ENCODE measurements at places on chromosomes 4 and X.
A peak's percentile ranks its signal among the peaks of the same experiment; 100 is the strongest.

GRCh38 chr4:13535708-13536361, 8.5 kb downstream of the NKX3-2 start:
- no peak for DNase-seq

- no peak for DNase-seq
Measured at GRCh38 chr4:41102414-41103092, 111.8 kb downstream of the APBB2 start.

GRCh38 chr4:99947608-99948007, 1.2 kb upstream of the DNAJB14 start:
- no peak for DNase-seq

GRCh38 chr4:73415807-73416238, 11.7 kb downstream of the ALB start:
- no peak for DNase-seq

GRCh38 chr4:75306506-75306905, 207.7 kb downstream of the RCHY1 start:
- no peak for DNase-seq

GRCh38 chrX:45801554-45801953, 600.9 kb upstream of the DIPK2B start:
- DNase-seq = no peak

DNA sequence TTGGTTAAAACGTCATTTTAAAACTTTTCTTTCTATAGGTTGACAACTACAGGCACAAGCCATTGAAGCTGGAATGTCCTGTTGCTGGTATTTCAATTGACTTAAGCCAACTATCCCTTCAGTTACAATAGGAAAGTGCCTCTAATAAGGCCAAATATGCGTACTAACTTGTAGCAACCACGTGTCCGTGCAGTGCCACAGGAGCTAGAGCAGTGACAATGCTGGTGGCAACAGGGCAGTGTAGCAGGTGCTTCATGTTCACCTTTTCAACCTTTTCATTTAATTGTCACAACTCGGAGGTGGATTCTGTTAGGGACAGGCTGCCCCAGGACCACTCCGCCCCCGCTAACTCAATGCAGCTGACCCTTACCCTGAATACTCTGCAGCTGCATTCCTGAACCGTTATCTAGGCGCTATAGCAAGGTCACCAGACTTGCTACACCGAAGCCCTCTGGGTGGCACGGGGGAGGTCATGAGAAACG, 37.7 kb downstream of the ERVMER34-1 start:
- no peak for DNase-seq

- peak; percentile 74 for DNase-seq
Measured at GRCh38 chr4:85778632-85779131, 303.7 kb downstream of the ARHGAP24 start.

DNA sequence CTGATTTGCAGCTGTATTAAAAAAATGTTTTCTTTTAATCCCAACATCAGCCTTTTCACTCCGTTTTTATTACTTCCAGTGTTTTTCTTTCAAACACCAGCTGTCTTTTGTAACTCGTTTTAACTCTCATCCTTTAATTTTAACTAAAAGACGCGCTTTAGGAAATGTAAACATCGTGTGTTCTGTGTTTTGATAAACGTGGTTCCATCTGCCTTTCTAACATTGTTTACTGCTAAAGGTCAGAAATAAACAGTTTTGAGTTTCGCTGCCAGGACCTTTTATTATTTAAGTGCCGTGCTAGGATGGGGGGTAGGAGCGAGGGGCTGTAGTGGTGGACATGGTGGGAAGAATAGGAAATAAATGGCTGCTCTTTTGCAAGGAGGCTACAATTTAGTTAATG, 1.5 kb downstream of the N4BP2 start:
- DNase-seq = no peak

GRCh38 chr4:6153874-6154273, 46.5 kb downstream of the JAKMIP1 start:
- no peak for DNase-seq

- DNase-seq = no peak
Measured at GRCh38 chrX:27976284-27976683, 5.0 kb downstream of the DCAF8L1 start.

DNA sequence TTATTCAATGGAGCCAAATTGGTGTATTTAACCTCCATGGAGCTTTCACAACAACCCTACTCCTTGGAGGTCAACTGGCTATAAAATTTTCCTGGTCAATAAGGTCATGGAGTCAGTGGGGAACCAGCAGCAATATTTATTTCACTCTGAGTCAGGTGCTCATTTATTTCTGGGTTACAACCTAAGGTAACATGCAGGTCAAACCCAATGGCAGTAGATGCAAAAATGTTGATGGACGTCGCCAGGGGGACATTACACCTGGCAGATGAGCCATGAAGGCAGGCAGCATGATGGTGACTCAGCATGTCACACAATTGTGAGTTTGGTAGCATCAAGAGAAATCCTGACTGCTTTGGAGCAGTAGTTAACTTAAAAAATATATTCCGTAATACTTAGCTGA, 514.1 kb downstream of the IL15 start:
- no peak for DNase-seq

GRCh38 chrX:46837558-46838485, 979 bp downstream of the RP2 start:
- no peak for DNase-seq

- DNase-seq = no peak
Measured at GRCh38 chr4:36323816-36324419, 42.5 kb downstream of the DTHD1 start.

- DNase-seq = no peak
Measured at GRCh38 chr4:101037938-101038413, 309.4 kb downstream of the PPP3CA start.

DNA sequence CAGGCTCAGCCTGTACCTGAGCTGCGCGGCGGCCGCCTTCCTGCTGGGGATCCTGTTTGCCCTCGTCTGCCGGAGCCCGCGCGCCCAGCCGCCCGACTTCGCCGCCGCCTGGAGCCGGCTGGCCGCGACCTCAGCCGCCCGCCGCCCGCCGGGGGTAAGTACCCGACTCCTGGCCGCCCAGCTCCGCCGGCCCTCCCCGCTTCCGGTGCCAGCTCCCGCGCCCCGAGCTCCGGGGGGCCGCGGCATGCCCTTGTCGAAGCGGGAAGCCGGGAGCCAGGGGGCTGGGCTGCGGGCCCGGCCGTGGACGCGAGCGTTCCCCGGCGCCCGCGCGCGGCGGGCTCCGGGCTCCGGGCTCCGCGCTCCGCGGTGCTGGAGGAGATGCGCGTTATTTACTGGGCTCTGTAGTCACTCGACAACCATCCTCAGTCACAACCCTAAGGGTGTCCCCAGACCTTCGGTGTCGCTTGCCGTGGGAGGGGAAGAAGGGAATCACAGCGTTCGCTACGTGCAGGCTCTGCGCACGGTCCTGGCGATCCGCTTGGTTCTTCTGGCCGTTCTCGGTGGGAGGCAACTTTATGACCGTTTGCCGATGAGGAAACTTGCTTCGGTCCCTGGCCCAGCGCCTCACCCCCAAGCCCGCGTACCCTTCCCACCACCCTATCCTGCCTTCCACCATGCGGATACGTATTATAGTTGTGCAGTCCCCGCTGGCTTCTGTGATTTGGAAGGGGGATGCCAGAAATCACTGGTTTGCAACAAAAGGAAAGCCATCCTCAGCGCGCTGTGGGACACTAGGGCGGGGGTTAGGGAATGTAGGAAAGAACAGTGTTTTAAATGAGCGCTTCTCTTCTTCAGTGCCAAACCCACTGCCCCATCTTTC, 944 bp downstream of the SNX25 start:
- DNase-seq = peak; percentile 63

DNA sequence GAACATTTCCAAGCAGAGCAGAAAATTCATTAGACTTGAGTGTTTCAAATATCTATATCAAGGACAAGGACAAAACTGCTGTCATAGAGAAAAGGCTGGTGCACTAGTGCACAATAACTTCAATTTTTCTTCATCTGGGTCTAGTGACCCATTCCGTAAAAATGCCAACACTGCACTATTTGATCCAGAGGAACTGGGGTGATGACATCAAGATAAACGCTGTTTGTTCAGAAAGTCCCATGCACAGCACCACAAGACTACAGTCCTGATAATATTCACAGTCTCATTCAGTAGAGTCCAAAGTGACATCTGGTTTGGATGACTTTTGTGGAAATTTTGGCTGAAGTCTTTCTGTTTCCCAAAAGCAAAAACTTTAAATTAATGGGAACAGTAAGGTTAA, 303.5 kb upstream of the GALNT7 start:
- no peak for DNase-seq

DNA sequence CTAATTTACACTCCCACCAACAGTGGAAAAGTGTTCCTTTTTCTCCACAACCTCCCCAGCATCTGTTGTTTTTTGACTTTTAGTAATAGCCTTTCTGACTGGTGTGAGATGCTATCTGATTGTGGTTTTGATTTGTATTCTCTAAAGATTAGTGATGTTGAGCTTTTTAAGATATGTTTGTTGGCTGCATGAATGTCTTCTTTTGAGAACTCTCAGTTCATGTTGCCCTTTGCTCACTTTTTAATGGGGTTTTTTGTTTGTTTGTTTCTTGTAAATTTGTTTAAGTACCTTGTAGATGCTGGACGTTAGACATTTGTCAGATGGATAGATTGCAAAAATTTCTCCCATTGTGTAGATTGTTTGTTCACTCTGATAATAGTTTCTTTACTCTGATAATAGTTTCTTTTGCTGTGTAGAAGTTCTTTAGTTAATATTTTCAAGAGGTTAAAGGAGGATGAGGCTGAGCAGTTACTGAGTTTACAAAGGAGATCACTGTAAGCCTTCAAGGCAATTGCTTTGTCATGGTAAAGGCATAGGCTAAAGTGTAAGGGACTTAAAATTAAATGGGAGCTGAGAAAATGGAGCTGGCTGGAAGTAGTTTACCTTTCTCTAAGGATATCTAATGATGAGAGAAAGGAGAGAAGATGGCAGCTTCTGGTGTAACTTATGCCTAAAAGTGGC, 323.4 kb downstream of the PCDH7 start:
- DNase-seq = no peak

GRCh38 chr4:113689394-113689793, 72.1 kb downstream of the CAMK2D start:
- no peak for DNase-seq

DNA sequence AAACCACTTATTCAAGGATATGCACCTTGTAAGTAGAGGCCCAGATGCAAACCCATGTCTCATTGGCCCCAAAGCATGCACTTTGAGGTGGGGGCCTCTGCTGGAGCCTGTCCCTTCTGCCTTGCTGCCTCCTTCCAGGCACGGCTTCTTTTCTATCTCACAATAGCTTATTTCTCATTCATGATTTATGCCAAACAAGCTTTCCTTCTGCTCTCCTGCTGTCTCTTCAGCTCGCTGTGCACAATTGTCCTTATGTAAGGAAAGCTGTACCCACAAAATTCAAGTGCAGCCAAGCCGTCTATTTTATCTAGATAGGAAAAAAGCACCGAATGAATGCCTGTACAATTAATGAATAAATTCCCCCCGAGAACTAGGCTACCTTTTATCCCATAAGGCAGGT, 124.8 kb upstream of the PACRGL start:
- no peak for DNase-seq

DNA sequence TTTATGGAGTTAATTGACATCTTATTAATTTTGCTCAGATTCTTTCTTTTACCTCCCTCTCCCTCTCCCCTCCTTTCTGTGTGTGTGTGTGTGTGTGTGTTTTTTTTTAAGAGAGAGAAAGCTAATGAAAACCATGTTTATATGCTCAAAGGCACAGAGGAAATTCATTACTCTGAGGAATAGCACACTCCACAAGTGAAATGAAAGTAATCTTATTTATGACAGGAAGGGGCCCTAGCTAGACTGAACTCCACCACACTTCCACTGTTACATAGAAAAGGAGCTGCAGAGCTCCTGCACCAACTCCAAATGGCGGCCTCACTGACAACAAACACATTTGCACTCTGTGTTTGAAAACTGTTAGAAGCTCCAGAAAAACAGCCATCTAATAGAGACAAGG, 150.6 kb downstream of the RASL11B start:
- peak; percentile 31 for DNase-seq

- DNase-seq = peak; percentile 18
Measured at GRCh38 chrX:149060921-149061320, 444.2 kb downstream of the IDS start.

DNA sequence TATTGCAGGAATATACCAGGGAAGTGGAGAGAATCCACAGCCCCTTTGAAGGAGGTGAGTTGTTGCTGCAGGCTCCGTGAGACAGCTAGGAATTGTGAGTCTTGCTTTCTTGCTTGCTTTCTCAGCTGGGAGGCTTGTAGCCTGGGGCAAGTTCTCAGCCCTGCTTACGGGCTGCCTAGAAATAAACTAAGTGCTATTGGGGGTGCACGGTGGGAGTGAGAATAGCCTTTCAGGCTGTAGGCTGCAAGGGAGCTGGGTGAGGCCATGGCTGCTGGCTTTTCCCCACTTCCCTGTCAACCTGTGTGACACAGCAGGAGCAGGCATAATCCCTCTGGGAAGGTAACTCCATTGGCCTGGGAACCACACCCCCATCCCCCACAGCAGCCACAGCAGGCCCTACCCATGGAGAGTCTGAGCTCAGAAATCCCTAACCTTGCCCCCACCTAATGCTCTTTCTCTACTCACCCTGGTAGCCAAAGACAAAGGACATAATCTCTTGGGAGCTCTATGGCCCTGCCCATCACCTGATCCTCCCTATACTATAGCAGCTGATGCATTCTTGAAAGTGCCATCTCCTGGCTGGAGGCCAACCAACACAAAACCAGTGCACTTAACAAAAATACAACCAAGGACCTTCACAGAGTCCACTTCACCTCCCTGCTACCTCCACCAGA, 113.0 kb downstream of the MMRN1 start:
- DNase-seq = no peak

DNA sequence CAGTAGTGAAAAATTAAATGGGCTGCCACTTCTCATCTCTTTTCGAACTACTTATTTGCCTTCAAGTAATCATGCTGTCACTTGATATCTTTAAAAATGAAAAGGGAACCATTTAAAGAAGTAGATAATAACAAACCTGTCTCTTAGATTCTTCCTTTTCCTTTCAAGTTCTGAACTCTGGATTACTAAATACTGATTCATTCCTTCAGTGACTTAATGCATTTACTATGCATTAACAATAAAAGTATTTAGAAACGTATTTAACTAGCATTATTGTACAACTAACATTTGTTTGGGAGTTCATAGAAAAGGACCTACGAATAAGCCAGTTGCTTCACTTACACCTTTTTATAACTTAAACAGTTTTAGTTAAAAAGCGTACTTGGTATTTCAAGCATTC, 61.1 kb upstream of the RAB33B start:
- DNase-seq = no peak

DNA sequence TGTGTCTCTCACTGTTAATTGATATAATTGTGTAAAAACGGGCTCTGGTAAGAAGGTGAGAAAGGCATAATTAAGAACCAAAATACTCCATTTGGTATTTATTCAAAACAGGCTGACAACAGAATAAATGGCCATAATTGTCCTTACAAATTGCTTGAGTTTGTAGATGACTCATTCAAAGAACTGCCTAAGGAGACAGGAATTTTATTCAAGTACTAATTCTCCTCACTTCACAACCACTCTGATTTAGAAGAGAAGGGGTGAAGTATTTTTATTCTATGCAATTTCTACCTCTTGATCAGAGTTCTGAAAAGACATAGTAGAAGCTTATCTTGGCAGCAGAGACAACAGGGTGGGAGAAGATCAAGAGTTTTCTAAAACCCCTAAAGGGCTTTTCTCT, 43.1 kb downstream of the ATP11C start:
- DNase-seq = no peak

- DNase-seq = no peak
Measured at GRCh38 chrX:12946406-12946805, 28.5 kb upstream of the TMSB4X start.

All from hindlimb muscle (tissue), 1 donor.